ENCODE measurements at places on chromosomes 7 and 10.

DNA sequence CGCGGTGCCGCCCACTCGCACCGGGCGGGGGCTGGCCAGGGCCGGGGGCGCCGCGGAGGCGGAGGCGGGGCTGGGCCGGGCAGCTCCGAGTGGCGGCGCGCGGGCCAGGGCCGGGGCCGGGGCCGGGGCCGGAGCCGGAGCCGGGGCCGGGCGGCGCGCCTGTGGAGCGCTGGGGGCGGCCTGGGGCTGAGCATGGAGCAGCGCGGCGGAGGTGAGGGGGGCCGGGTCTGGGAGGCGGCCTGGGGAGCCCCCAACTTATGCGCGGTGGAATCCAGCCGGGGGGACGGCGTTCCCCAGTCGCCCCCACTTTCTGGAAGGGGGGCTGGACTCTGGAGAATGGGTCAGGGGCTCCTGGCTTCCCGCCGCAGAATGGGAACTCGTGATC lies at the start of gene LZTS2:
TSS of gene LZTS2 (plus strand) at position 67 of the 385 bp plus-strand sequence. CDS start 2,731 bp downstream, outside the sequence.
- no peak for DNase-seq

- no peak for DNase-seq
Measured at GRCh38 chr10:9311702-9312499, 1257.4 kb downstream of the GATA3 start.

GRCh38 chr7:129169686-129170440 lies 18.6 kb upstream of the SMO start:
- DNase-seq, result no peak

DNA sequence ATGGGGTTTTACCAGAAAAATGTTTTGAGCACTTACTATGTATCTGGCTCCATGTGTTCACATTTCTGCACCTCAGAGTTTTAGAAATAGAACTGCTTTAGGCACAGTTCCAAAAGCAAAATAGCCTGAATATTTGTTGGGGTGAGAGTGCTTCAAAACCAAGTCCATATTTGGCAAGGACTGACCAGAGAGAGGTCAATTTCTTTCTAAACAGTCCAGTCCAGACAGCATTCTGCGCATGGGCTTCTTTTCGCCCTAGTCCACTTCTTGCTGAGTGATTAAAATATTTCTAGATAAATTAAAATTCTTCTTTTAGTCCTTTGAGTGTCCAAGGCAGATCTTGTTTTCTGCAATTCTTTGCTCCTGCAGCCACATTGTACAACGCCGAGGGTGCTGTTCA lies 427.0 kb downstream of the PHTF2 start:
- no peak for DNase-seq

- no peak for DNase-seq
Measured at GRCh38 chr7:19112274-19113001, 5.0 kb downstream of the TWIST1 start.

DNA sequence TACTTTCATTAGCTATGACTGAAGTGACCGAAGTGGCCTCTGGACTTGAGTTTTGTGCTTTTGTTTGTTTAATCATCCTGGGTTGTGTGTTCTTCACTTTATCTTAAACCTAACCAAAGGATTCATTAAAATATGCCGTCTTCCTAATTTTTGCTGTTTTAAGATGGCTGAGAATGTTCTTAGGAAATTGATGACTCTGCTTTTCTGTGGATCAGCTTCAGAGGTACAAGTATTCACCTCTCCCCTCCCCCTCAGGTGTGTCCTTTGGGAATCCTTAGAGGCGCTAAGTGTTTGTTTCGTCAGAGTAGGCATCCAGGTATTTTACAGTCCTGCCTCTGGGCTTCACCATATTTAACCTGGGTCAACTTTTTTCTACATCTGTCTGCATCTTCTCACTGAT lies 1.1 kb downstream of the CCDC126 start:
- no peak for DNase-seq

DNA sequence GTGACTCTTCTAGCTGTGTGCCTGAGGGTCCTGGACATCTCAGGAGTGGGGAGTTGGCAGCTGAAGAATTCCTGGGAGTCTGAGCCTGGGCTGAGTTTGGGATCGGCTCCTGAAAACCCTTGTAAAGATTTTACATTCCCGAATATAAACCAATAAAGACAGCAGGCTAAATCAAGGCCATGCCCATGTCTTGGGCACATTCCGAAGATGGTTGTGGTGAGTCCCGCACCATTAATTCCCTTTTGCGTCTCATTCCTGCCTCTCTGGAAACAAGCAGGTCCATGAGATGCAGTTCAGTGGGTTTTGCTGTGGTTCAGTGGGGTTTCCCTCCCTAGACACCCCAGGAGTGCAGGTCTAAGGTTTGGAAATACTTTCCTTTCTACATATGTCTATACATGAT lies 90.9 kb downstream of the COL26A1 start:
- DNase-seq, result no peak

- DNase-seq, result no peak
Measured at GRCh38 chr7:26480156-26480555, 188.5 kb downstream of the SNX10 start.

- no peak for DNase-seq
Measured at GRCh38 chr10:3874990-3875841, 90.2 kb upstream of the KLF6 start.

- DNase-seq, result no peak
Measured at GRCh38 chr7:74097937-74098614, 14.5 kb downstream of the LIMK1 start.

GRCh38 chr10:62652114-62652513 lies 152.4 kb upstream of the ADO start:
- no peak for DNase-seq

- no peak for DNase-seq
Measured at GRCh38 chr7:37643876-37644275, 39.7 kb upstream of the GPR141 start.

DNA sequence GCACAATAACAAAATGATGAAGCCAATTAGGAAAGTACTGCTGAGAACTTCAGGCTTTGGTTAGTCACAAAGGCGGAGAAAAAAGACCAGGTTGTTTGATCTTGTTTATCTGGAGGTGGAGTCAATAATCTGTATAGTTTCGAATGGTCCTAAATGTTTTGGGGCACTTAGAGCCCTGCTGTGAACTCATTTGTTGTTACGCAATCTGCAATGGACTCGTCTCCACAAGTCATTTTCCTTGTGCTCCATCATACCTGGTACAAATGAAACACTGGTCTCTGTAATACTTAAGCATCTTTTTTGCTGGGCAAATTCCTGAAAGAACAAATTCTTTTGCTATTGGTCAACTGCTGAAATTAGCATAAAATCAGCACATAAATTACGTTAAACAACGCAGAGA lies 430.5 kb downstream of the GATA3 start:
- DNase-seq, result no peak

DNA sequence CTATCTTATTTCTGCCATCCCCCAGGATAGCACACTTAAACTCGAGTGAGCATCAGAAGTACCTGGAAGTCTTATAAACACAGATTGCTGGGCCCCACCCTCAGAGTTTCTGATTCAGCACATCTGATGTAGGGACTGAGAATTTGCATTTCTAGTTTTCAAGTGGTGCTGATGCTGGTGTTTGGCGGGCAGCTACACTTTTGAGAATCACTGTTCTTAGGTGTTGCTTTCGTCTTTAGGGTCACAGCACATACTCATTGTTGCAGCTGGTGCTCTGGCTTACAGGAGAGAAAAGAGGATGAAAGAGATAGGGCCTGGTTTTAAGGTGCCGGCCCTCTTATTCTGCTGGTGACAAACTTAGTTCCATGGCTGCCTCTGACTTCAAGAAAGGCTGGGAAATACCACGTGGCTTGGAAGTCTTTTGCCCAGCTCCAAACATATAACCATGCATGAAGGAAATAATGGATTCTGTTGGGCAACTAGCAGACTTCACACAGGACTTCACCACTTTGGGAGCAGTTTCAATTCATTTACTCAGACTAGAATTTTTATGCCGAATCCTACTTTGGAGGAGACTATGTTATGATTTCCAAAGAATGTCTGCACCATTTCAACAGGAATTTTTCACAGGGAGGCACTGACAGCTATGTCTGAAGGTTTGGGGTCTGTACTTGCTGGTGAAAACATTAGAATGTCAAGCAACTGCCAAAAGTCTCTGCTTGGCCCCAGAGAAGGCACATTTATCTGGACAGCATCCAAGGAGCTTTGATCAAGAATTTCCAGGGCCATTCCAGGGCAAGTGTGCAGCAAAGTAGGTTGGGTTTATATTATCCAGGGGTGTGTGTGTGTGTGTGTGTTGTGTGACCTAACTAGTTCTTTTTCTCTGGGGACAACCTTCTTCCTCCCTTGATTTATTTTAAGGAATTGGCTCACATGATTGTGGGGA lies 6.9 kb upstream of the MINDY4 start:
- no peak for DNase-seq

DNA sequence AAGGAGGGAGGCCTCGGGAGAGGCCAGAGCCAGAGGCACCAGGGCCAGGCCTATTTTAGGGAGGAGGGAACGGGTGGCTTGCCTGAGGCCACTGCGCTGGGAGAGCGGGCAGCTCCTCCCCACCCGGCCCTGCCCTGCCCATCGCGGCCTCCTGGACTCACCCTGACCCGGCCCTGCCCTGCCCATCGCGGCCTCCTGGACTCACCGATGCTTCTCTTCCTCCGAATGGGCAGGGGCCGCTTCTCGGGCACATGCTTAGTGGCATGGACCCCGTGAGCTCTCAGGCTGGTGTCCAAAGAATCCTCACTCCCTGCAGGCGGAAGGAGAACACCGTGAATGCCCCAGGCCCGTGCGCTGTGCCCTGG lies 7.5 kb downstream of the PDGFA start:
- no peak for DNase-seq

GRCh38 chr10:7526017-7526400 lies 115.2 kb upstream of the SFMBT2 start:
- no peak for DNase-seq

- DNase-seq, result no peak
Measured at GRCh38 chr7:16317406-16317805, 103.9 kb downstream of the CRPPA start.

- DNase-seq, result no peak
Measured at GRCh38 chr7:157429001-157429679, 92.3 kb downstream of the DNAJB6 start.

DNA sequence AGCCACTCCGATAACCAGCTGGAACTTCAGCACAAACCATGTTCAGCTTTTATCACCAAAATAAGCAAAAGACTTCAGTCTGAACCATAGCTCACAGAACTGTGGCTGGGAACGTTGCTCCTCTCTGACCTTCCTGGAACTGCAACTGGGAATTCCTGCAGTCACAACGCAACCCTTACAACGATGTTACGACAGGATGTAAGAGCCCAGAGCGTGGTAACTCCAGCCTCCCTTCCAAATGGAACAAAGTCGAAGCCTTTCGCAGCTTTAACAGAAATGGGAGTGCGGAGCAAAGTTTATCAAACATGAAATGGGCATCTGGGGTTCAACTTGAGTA lies 162.6 kb downstream of the ADAM12 start:
- DNase-seq, result no peak

DNA sequence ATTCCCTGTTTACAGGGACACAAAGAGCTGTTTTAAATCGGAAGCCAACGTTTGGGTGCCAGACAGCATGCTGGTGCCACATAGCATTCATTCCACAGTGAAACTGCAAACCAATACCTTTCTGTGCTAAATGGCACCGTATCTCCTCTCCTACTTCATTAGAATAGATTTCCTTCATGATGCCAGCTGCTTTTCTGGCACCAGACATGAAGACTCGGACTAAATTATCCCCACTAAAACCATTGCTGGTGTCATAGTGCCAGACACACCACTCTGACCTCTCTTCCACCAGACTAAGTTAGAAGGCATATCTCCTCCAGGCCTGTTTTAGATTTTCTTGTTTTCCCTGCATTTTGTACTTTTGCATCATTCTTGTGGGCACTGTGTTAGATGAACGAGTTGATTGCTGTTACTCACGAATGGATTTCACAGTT lies 155.1 kb downstream of the ETV1 start:
- DNase-seq, result no peak

DNA sequence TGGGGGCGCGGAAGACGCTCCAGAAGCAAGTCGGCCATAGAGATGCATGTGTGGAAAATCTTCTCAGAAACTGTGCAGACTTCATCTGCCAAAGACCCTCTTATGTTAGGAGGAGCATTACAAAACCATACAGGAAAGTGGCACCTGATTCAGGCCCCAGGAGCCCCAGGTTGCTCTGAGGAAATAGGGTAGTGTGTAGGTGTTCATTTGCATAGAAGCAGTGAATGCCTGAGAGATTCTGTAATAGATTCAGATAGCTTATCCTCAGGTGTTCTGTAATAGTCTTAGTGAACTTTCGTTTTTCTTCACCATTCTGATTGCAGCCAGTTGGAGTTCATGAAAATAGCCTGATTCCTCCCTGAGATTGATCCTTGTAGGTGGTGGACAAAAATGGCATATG lies 106.4 kb upstream of the GJD4 start:
- DNase-seq, result no peak

GRCh38 chr7:116636997-116637396 lies 35.0 kb upstream of the MET start:
- no peak for DNase-seq

- DNase-seq, result no peak
Measured at GRCh38 chr10:1242975-1243374, 186.8 kb downstream of the WDR37 start.

GRCh38 chr10:34305189-34305588 lies 509.9 kb downstream of the PARD3 start:
- DNase-seq, result no peak

- no peak for DNase-seq
Measured at GRCh38 chr7:74015670-74016069, 12.3 kb upstream of the ELN start.

- DNase-seq, result no peak
Measured at GRCh38 chr7:151758622-151759540, 118.0 kb downstream of the PRKAG2 start.

GRCh38 chr10:92407305-92408016 lies 116.5 kb downstream of the MARCHF5 start:
- DNase-seq, result no peak

- DNase-seq, result no peak
Measured at GRCh38 chr7:90955641-90956207, 308.5 kb upstream of the FZD1 start.

DNA sequence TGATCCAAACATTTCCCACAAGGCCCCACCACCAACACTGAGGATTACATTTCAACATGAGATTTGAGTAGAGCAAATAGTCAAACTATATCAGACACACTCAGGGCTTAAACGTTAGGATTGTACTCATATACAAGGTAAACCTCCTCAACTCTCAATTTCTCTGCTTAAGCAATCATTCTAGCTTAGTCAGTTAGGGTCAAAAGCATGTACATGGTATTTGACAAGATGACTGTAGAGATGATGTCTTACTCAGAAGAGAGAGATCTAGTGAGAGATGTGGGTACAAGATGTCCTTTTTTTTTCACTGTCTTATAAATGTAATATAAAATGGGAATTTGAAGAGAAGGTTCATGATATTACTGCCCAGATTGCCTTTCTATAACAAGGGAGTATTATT lies 270.1 kb downstream of the PRKG1 start:
- no peak for DNase-seq

DNA sequence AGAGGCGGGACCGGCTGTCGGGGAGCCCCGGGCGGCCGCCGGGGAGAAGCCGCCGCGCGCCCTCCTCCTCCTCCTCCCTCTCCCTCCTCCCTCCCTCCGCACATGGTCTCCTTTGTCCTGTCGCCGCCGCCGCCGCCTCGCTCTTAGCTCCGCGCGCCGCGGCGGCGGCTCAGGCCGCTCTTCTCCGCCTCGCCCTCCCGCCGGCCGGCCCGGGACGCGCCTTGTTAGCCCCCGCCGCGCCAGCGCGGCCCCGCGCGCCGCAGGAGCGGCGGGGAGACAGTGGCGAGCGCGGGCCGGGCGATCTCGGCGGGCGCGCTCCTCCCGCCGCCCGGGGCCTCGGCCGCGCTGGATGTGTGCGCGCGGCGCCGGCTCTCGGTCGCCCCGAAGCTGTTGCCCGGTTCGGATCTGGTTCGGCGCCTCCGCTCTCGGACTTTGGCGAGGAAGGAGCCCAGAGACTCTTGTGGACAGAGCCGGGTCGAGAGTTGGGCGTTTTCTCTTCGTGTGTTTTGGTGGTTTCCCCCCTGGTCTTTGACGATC lies 437.4 kb upstream of the GALNT17 start:
- DNase-seq, result no peak

Measured in activated CD4-positive, CD25-positive, alpha-beta regulatory T cell treated with anti-CD3 and anti-CD28 coated beads, Interleukin-2, amount 50 U/mL, for 72 hours (primary cell).